ENCODE measurements at places on chromosomes 2 and 18.
A peak's percentile ranks its signal among the peaks of the same experiment; 100 is the strongest.

DNA sequence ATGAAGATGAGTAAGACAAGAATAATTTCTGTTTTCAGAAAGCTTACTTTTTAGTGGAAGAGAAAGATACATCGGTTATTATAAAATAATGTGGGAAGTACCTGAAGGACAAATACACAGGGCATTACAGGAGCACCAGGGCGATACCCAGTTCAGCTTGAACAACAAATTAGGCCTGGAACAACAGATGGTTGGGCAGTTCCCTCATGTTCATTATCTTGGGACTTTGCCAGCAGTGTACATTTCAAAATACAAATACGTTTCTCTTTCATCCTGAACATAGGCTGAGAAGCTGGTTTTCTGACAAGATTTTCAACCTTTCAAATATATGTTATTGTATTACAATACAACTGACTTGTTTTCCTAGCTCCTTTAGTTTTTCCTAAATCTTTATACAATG is 79.6 kb downstream of the TGIF1 start:
- DNase-seq, result no peak

DNA sequence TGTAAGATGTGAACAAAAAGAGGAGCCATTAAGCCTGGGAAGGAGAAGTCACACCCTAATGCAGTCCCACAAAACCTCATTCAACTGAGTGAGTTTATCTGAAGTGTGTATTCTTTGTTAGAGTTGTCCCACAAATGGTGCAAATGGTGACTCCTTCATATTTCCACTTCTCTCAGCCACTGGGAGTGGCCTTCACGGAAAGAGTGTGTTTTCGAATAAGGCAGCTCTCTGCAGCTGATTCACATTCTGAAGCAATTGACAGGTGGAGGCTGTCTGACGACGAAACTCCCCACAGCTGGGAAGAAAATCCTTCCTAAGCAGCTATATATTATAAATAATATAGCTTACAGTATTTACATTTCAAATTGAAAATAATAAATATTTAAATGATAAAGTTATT is 318.8 kb upstream of the TMEFF2 start:
- no peak for DNase-seq

- DNase-seq, result no peak
These were observed 62.8 kb downstream of the PRELID3A start for GRCh38 chr18:12470382-12471075.

GRCh38 chr2:227765788-227766372 is 20.2 kb downstream of the SCYGR8 start:
- DNase-seq, result no peak

GRCh38 chr2:13193075-13193474 is 476.3 kb downstream of the TRIB2 start:
- DNase-seq, result no peak

- no peak for DNase-seq
These were observed 120.3 kb downstream of the GLI2 start for GRCh38 chr2:120855855-120856405.

DNA sequence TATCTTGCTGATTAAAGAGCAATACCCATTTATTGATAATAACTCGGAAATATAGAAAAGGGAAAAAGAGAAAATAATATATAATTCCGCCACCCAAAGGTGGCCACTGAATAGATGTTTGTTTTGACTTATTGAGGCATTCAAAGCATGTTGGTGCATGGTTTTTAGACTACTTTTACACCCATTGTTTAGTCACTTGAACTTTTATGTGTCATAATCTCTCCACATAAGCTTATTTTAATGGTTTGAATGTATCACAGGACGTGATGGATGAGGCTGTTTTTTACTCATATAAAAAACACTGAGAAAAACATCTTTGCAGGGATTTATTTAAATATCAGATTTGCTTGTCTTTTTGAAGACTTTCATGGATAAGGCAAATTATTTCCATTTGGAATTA is 120.4 kb downstream of the ACKR3 start:
- no peak for DNase-seq

- peak; percentile 70 for DNase-seq
These were observed 477 bp downstream of the ACVR1 start for GRCh38 chr2:157875641-157876065.

GRCh38 chr2:88880441-88880953 is 189.0 kb downstream of the RPIA start:
- no peak for DNase-seq

- DNase-seq, result no peak
These were observed 91.9 kb downstream of the VRK2 start for GRCh38 chr2:58138396-58139030.

GRCh38 chr2:102082571-102083392 is 59.8 kb upstream of the IL1R1 start:
- DNase-seq, result peak; percentile 72

GRCh38 chr18:2908946-2909335 is 62.1 kb downstream of the EMILIN2 start:
- DNase-seq, result no peak

GRCh38 chr2:144493027-144493809 is 26.7 kb downstream of the ZEB2 start:
- no peak for DNase-seq

DNA sequence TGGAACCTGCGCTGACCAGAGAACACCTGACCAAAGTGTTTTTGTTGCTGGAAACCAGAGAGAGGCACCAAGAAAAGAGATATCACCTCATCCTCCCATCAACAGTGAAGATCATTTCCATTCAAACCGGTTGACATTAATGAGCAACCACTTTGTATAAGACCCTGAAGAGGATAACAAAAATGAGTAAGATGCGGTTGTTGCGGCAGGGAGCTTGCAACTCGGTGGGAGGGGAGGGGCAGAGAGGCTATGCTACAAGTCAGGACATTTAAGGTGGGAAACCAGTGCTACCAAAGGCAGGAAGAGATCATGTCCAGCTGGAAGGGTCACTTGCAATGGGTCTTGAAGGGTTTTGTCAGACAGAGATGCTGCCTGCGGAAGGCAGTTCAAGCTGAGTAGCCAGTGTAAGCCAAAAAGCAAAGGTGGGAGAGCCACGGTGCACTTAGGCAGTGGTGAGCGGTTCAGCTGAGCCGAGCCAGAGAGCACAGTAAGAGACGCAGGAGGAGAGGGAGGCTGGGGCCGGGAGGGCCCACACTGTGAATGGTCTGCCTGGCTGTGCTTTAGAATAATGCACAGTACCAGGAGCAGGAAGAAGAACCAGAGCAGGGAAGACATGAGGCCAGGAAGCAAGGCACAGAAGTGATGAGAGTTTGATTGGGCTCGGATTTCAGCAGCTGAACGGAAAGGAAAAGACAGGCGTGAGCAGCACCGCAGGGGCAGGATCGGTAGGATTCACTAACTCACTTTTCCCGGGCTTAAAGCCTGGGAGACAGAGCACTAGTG is 24.4 kb upstream of the DTNB start:
- DNase-seq, result no peak

GRCh38 chr18:50847192-50847591 is 27.4 kb upstream of the MRO start:
- DNase-seq, result no peak

DNA sequence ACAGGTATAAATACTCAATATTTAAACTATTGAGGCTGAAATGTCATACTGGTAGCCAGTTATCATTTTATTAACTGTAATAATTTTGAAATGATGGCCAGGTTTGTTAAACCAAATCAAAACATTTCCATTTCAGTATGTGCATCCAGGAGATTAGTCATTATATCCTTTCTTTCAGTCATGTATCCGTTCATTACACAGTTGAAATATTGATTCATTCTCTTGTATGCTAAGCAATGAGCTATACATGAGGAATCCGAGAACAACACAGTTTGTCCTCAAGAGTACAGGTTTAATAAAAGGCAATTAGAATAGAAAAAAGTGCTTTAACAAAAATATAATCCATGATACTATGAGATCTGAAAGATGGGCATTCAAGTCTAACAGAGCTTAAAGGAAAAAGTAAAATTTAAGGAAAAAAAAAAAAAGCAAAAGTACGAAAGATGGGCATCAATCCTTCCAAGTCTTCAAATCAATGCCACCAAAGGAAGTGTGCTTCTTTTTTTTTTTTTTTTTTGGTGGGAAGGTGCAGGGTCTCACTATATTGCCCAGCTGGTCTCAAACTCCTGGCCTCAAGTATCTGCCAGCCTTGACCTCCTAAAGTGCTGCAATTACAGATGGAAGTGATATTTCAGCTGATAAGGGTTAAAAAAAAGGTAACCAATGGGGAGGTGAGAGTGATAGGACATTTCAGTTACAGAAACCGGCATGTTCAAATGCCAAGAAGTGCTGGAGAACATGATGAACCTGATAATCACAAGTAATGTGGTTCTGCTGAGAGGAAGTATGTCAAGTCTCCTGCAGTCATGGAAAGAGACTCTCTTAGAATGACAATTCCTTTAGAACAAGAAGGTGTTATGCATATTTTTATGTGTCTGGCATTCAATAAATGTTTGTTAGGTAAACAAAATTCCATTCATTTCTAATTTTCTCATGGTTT is 35.8 kb downstream of the PUM2 start:
- DNase-seq, result no peak

DNA sequence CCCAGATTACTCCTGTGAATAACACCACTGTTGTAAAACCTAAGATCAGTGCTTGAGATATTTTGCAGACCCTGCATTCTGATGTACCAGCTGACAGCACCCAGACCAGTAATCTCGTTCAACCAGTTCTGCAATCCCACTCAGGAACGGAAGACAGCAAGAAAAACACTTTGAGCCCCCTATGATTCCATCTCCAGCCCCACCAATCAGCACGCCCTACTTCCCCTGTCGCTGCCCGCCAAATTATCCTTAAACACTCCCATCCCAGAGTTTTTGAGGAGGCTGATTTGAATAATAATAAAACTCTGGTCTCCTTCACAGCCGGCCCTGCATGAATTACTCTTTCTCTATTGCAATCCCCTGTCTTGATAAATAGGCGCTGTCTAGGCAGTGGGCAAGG is 173.9 kb upstream of the CDH2 start:
- no peak for DNase-seq

DNA sequence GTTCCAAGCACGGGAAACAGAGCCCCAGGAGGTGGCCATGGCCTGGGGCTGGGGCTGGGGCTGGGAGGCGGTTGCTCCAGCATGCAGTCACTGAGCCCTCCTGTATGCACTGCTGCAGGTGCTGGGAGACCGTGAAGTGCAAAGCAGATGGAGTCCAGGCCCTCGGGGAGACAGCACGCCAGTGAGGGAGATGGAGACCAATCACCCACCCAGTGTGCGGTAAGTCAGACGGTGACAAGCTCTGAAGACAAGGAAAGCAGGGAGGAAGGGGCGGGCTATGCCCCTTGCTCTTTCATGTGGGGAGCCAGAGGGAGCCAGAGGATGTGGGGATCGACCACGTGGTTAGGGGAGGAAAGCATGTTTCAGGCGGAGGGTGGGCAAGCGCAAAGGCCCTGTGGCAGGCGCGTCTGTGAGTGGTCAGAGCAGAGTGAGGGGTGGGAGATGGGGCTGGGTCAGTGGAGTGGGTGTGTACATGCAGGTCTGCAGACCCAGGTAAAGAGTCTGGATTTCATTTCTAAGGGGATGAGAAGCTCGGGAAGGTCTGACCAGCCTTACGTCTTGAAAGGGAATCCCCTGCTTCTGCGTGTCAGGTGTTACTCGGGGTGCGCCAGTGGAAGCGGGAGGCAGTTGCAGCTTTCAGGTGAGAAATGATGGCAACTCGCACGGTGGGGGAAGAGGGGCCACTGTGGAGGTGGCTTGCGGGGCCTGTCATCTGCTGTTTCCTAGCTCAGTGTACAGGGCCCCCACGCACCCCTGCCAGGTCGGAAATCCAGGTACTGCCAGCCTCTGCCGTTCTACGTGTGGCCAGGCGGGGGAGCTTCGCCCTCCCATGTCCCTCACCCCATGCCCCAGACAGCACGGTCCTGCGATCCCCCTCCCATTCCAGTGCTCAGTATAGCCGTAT is 19.4 kb downstream of the RRM2 start:
- no peak for DNase-seq

GRCh38 chr2:139773720-139774277 is 993.6 kb upstream of the NXPH2 start:
- DNase-seq, result no peak

DNA sequence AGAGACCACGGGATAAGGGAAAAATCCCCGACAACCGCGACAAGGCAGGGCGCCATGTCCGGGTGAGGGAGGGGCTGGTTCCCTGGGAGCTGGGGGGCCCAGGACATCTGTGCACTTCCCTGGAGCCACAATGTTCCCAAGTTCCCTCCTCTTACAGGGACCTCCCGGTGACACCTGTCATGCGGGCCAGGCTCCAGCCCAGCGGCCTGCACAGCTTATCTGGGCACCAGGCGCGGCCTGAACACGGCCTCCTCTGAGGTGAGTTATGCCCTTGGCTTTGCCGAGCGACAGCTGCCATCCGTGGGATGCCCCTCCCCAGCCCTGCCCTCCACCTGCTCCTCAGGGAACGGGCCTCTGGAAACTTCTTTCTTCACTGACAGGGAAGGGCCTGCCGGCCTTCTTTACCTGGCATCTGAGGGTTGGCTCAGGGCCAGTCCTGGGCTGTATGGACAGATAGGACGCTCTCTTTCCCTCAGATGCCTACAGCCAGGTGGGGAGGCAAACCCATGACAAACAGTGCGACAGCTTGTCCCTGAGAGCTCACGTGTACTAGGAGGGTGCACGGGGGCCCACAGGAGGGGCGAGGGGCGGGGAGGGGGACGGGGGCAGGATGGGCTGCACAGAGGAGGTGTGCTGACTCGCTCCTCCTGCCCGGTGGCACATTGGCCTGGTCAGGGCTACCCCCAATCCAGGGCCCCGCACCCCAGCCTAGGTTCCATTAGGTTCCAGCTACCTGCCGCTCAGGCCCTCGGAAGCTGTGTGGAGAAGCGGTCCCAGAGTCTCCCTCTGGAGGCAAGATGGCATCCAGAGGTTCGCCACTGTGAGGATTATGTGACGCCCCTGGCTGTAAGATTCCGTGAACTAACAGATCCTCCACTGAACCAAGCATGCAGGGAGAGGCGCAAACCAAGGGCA is 34.9 kb upstream of the HPCAL1 start:
- DNase-seq, result no peak

DNA sequence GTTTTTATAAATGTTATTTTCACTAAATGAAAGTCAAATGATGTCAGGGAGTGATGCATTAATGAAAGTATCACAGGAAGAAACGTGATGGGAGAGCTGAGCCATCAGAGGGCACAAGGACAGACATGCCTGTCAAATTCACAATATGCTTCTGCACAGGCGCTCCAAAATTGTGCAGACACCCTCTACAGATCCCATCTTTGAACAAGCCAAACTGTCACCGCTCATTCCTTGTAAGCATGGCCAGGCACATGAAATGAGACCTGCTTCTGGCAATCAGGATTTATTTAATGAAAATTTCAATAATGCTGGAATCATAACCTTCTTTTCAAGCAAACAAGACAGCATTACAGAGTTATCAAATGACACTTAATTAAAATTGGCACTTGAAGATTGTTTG is 20.4 kb upstream of the FSHR start:
- DNase-seq, result no peak

GRCh38 chr2:170305711-170306110 is 127.8 kb downstream of the MYO3B start:
- no peak for DNase-seq
